ENCODE measurements at places on chromosomes 11 and 22.
A peak's percentile ranks its signal among the peaks of the same experiment; 100 is the strongest.

DNA sequence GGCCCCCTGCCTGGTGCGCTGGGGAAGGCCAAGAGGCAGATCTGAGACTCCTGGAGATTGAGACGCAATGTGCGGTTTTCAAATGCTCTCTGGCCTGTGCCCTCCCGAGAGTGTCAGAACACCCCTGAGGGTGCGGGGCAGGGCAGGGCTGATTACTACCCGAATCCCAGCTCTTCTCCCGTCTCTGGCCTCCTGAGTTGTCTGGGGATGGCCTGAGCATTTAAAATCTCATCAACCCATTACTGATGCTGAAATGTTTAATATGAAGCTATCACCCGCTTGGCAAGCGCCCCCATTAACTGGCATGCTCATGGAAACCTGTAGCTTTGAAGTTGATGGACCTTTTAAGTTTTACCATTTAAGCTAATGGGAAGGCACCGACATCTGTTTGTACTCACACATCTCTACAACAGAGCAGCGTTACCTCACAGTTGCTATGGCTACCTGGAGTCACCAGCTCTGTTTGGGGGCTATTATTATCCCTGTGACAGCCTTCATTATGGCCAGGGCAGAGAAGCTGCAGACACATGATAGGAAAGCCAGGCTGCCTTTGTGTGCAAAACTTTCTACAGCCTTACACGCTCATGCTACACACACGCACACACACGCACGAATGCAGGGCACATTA lies 3.6 kb upstream of the MB start:
- peak; percentile 22 for DNase-seq

GRCh38 chr11:122038543-122038942 lies 77.5 kb downstream of the BLID start:
- peak; percentile 74 for DNase-seq

- no peak for DNase-seq
Measured at GRCh38 chr11:839875-840617, 2.3 kb downstream of the POLR2L start.

- no peak for DNase-seq
Measured at GRCh38 chr11:34072832-34073231, 21.3 kb downstream of the CAPRIN1 start.

- no peak for DNase-seq
Measured at GRCh38 chr11:7416080-7416479, 69.2 kb upstream of the OLFML1 start.

GRCh38 chr22:22590136-22590891 lies 31.2 kb upstream of the PRAME start:
- DNase-seq = no peak

GRCh38 chr11:59154610-59155009 lies 12.0 kb downstream of the FAM111A start:
- DNase-seq = no peak

DNA sequence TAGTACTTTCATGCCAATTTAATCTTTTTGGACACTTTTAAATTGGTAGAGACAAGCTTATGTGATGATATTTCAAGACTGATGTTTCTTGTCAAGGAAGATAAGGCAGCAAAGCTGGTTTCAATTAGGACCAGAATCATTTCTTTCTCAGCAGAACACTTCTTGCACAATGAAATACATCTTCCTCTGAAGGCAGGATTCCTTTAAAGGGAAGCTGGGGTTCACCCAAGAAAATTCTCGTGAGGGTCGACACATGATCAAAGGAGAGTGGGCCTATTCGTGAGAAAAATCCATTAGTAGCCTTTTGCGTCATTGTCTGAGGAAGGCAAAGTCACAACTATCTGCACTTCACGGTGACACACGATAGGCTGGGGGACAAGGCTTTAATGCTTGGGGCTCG lies 17.6 kb downstream of the TTC12 start:
- no peak for DNase-seq
